Stimulated activated CD4-positive, alpha-beta T cell treated with anti-CD3 and anti-CD28 coated beads, Interleukin-1b, Interleukin-23, amount 100 ng/mL, for 24 hours (primary cell): ENCODE measurements at places on chromosomes 2 and 18.

DNA sequence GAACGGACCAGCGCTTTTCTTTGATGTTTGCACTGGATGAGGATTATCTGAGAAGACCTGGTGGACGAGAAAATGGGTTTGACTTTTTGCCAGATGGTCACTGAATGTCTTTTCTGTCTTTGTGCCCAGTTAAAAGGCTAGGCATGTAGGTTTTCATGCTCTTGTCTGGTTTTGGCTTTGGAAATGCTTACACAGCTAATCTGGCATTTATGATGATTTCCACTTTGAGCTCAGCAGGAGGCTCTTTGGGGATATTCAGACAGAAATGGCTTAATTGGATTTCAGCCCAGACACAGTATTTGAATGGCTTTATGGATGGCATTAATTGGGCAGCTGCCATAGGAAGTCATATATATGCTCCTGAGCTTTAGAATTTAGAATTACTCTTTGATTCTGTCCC lies 59.6 kb downstream of the NCK2 start:
- no peak for DNase-seq

DNA sequence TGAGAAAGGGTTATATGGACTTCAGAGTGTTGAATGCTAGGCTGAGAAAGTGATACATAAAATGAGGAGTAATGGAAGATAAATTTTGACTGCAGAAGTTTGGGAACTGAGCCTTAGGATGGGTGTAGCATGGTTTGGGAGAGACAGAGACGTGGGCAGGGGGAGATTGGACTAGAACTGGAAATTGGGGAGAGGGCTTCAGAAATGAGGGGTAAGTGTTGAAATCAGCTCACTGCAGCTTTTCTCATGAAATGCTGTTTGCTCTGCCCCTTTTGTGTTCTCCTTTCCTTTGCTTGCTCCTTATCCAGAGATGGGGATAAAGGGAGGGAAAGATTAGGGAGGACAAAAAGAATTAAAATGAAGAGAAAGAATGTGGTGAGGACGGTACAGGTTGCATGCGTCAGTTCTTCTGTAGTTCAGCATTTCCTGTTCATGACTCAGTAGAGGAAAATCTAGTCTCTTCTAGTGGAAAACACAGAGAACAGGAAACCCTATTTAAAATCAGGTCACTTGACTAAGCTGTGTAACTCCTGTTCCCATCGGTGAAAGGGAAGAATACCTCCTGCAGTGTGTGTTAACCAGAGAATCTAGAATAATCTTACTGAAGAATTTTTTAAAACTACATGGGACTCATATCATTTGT lies 105.6 kb downstream of the CRIM1 start:
- no peak for DNase-seq

- no peak for DNase-seq
Measured at GRCh38 chr2:3001615-3002560, 375.7 kb downstream of the EIPR1 start.

DNA sequence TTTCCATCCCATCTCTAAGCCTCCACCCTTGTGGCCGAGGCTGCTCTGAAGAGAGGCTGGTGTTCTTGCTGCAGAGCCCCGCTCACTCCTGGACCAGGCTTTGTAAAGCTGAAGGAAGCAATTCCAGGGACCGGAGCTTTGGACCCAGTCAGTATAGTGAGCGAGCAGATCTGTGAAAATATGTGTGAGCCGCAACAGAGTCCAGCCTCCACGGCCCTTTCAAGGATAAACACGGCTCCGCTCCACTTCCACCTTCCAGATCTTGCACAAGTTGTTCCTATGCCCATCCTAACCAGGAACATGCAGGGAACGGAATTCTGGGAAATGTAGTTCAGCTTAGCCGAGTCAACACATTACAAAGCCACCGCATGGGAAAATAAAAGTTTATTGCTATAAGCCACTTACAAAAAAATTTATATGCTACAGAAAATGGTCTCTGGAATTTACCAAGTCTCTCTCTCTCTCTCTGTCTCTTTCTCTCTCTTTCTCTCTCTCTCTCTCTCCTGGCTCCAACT lies 151.7 kb upstream of the ZNF521 start:
- no peak for DNase-seq

- DNase-seq: no peak
Measured at GRCh38 chr2:75053484-75054112, 95.2 kb downstream of the POLE4 start.

DNA sequence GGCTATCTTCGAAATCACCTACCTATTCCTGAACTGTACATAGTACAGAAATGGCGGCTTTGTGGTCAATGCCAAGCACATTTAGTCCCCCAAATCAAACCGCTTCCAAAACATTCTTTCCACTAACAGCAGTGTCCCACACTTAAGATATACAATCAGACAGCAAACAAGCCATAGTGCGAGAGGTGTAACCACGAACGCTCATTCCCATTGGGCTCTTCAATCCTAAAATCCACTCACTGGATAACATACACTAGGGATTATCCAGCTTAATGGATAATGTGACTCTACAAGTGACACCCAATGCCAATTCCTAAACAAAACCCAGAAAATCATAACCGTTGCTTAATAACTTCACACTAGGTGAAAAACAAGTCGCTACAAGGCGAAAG lies 2.0 kb downstream of the XPO1 start:
- DNase-seq: no peak

GRCh38 chr2:240392948-240393830 lies 42.3 kb upstream of the GPC1 start:
- no peak for DNase-seq

DNA sequence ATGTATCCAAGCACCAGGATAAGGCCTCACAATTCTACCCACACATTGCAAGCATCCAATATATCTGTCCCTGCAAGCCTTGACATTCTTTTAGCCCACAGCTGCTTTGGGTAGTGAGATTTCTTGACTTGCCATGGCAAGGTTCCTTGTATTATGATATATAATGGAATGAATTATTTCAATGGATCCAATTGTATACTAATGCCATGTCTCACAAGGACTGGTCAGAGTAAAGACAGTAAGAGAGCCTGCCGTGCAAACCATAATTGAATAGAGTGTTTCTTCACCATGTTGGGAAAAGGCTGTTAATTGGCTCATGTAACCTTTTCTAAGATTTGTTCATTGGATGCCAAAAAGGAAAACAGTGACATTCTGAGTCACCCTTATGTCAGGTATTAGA lies 64.3 kb upstream of the RBBP8 start:
- no peak for DNase-seq

DNA sequence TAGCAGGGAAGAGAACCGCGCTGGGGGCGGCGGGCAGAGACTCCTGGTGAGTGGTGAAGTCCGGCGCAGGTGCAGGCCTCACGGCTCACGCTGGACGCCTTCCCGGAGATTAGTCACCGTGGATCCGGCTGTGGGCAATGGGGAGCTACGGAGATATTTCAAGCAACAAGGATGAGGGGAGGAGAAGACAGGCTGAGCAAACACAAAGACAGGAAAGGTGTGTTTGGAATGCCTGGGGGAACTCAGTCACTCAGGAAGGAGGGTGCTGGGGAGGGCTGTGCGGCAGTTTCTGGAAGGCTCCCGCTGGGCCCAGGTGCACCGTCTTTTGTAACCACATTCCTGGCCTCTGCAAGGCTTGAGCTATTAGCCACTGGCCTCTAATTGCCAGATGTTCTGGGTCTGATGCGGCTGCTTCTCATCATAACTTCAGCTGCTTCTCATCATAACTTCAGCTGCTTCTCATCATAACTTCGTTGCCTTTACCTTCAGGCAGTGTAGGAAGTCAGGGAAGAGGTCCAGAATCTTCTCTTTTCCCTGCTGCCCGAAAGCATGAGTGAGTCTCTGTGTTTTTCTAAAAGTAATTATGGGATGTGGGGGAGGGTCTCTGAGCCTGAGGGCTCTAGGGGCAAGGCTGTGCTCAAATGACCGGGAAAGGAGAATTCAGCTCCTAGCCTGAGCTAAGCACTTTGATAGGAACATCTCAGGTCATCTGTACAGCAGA lies 118.9 kb downstream of the PXDN start:
- DNase-seq: no peak

DNA sequence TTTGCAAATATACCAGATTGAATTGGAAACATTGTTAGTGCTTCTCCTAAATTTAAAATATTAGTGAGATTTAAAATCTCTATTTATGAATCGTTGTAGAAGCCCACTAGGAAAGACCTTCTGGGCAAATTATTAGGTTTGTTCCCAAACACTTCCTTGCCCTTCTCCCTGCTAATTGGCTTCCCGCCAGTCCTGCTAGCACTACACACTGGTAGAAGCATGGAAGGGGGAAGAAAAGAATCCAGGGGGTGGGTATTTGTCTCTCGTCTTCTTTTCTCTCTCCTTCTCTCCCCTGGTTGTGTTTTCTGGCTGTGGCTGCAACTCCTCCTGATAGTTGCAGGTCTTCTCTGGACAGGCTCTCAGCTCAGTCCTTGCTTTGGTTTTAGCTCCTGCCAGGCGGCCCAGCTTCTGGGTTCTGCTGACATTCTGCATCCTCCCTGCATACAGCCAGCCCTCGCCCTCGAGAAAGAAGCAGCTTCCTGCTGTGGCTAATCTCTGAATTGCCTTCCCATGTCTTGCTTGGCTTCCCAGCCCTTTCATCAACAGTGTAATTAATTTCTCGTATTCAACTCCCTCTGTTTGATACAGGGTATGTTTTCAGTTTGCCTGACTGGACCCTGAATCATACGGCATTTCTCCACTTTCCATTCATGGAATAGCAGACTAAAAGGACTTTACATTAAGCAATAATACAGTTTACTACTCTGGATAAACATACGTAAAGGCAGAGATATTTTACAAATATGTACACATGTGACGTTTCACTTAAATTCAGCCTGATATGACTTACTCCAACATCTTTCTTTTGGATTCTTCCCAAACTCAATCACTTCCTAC lies 6.9 kb upstream of the PARD3B start:
- no peak for DNase-seq

GRCh38 chr2:21800356-21800755 lies 676.6 kb downstream of the TDRD15 start:
- DNase-seq: no peak

- DNase-seq: no peak
Measured at GRCh38 chr18:11500153-11501122, 109.0 kb upstream of the SLC35G4 start.

- no peak for DNase-seq
Measured at GRCh38 chr2:224040753-224041152, 1.7 kb upstream of the SERPINE2 start.

- DNase-seq: no peak
Measured at GRCh38 chr2:194706179-194706578, 950.8 kb upstream of the SLC39A10 start.

DNA sequence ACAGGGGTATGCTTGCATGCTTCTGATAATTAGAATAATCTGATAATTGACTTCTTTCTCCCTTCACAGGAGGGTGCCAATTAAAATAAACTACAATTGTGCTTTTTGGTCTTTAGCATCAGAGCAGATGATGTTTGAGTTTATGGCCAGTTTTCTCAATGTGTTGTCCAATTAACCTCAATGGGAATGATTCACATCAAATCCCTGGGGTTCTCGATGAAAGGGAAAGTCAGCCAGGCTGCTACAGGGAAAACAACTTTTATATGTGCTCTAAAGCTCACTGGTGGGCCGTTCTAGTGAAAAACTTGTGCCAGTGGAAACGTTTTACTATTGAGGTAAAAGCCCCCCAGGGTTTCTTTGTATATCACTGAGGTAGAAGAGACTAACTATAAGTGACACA lies 887.3 kb upstream of the CRIM1 start:
- no peak for DNase-seq

DNA sequence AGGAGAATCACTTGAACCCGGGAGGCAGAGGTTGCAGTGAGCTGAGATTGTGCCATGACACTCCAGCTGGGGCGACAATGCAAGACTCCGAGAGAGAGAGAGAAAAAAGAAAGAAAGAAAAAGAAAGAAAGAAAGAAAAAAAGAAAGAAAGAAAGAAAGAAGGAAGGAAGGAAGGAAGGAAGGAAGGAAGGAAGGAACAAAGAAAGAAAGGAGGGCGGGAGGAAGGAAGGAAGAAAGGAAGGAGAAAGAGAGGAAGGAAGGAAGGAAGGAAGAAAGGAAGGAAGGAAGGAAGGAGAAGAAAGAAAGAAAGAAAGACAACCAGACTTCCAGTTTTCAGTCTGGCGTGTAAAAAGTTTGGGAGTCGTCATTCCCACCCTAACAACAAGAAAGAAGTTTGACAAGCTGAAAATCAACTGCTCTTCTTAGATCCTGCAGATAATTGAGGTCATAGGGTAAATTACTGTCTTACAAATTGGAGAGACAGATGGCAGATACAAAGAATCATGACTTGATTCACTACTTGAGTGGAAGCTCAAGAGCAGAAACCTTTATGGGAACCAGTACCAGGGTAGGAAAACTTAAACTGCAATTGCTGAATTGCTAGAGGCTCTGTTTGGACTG lies 15.1 kb upstream of the CYP27C1 start:
- no peak for DNase-seq

DNA sequence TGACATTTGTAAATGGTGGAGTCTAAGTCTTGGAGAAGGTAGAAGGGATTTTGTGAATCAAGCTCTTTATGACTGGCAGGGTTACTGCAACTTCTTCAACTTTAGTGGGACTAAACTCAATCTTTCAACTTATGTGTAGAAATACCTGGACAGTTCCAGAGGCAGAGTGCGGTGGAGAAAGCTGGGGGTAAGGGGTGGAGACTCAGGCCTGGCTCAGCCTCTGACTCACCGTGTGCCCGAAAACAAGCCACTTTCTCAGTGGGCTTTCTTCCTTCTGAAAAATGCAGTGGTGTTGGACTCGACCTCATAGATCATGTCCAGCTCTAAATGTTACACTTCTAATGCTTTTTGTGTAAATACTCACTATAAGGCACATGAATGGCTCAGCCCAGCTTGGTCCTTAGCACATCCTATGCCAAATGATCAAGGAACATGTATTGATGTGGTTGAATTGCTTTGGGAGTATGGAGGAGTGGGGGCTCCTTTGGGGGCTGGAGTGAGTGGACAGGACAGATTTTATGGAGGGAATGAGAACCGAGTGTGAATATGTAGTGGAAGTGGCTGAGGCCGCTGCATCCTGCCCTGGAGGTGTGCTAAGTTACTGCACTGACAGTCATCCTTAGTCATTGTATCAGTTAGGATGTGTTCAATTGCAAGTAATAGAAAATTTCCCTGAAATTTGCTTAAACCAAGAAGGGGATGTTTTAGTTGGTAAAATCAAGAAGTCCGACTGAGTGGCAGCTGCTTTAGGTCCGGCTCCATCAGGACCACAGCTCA lies 32.2 kb upstream of the IGFBP5 start:
- DNase-seq: no peak

GRCh38 chr2:170034596-170034995 lies 143.4 kb upstream of the MYO3B start:
- DNase-seq: no peak

- no peak for DNase-seq
Measured at GRCh38 chr2:3175568-3175955, 202.1 kb downstream of the EIPR1 start.

- no peak for DNase-seq
Measured at GRCh38 chr2:233801357-233802131, 23.4 kb downstream of the MROH2A start.

DNA sequence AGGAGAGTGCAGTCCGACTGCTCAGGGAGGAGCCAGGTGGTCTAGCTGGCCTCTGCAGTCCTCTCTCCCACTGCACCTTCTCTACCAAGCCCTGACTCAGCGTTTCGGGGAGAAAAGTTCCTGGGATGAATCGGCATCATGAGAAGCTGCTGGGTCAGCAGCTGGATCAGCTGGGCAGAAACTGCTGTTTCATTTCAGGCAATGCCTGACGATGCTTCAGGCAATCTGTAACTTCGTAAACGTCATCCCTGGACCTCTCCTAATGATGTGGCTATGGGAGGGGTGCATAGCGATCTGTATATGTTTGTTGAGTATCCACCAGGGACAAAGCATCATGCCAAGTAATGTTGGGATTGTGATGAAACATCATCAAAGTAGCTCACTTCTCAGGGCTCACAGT lies 20.7 kb downstream of the LIPG start:
- DNase-seq: no peak

- no peak for DNase-seq
Measured at GRCh38 chr2:104233591-104233990, 620.3 kb upstream of the POU3F3 start.
